ENCODE measurements at places on chromosomes 6 and 20.

DNA sequence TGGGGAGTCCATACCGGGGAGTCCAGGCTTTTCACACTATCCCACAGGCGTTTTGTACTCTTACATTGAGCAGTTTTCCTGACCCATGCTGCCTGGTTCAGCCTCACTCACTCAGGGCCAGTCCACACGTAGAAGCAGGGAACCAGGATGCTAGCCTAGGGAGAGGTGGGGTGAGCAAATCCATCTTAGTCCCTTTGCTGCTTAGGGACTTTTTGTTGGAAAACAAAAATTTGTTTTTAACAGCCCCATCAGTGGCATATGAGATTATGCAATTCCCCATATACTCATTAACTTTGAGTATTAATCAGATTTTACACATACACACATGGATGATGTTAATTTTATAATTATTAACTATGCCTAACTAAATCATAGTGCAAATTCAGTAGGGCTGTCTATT is 84.2 kb downstream of the EZR start:
- DNase-seq, result no peak

DNA sequence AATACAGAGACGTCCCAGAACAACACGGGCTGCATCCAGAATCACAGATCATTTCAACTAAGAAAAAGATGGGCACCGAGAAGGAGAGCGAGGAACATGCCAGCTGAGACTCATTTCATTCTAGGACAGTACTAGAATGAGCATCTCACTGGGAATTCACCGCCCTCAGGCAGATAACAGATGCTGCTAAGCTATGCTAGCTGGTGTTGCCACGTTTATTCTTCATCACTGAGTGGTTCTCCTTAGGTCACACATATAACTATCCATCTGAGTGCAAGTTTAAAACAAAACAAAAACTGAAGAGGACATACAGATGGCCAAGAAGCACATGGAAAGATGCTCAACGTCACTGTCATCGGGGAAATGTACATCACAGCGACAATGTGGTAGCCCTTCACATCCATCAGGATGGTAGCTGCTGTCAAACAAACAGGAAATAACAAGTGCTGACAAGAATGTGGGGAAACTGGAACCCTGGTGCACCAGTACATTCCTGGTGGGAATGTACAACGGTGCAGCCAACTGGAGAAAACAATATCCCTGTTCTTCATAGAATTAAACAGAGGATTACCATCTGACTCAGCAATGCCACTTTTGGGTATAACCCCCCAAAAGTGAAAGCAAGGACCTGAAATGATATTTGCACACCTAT is 97.6 kb downstream of the SLC22A23 start:
- DNase-seq, result peak; percentile 68

GRCh38 chr6:78554341-78554740 is 313.0 kb upstream of the IRAK1BP1 start:
- no peak for DNase-seq

GRCh38 chr6:52407467-52407866 is 12.7 kb upstream of the EFHC1 start:
- DNase-seq, result peak; percentile 32

- DNase-seq, result no peak
These were observed 137.6 kb downstream of the CLIC5 start for GRCh38 chr6:45877970-45878590.

- no peak for DNase-seq
These were observed 51.0 kb upstream of the ASIP start for GRCh38 chr20:34190262-34190661.

GRCh38 chr20:3739054-3739925 is 6.8 kb downstream of the HSPA12B start:
- no peak for DNase-seq

DNA sequence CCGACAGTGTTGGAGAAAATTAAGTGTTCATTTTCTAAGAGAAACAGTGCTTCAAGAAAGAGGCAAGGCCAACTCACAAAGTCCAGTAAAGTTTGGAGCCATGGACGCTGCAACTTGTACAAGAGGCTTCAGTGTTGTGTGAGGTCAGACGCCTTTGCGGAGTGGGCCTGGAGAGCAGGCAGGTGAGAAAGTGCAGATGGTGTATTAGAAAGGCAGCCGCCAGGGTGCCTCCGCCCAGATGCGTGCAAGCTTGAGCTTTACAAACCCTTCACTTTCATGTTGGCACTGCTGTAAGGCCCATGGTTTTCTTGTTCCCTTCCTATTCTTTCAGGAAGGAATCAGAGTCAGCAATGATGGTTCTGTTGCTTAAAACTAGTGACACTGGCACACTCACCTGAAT is 25.4 kb upstream of the EXOC2 start:
- DNase-seq, result no peak

DNA sequence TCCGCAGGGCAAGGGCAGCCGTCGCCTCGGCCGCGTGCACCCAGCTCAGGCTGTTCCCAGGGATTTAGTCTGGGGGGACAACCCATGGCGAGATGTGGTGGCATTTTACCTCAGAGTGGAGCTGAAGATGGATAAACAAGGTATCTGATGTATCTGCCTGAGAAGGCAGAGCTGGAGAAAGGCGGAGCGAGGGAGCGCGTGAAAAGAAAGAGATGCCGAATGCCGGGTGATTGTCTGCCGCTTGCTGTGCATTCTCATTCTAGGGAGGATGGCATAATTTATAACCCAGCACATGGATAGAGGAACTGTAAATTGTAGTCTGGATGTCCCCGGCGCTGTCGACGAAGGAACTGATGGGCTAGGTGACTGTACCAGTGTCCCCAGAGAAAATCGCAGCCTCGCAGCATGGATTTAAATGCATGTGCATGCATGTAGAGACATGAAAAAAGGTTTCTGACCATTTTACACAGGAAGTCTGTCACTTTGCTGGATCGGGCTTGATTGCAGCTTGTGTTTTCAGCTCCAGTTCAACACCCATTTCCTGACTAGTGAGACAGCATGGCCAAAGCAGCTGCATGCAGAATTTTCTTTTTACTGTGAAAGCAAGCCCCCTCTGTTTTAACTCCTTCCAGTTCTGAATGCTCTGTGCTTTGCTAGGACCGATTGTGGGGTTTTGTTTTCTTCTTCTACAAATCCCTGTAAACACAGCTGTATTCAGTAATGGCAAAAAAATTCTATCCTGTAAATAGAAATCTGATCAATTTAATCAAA is 149.7 kb downstream of the PRL start:
- peak; percentile 61 for DNase-seq

DNA sequence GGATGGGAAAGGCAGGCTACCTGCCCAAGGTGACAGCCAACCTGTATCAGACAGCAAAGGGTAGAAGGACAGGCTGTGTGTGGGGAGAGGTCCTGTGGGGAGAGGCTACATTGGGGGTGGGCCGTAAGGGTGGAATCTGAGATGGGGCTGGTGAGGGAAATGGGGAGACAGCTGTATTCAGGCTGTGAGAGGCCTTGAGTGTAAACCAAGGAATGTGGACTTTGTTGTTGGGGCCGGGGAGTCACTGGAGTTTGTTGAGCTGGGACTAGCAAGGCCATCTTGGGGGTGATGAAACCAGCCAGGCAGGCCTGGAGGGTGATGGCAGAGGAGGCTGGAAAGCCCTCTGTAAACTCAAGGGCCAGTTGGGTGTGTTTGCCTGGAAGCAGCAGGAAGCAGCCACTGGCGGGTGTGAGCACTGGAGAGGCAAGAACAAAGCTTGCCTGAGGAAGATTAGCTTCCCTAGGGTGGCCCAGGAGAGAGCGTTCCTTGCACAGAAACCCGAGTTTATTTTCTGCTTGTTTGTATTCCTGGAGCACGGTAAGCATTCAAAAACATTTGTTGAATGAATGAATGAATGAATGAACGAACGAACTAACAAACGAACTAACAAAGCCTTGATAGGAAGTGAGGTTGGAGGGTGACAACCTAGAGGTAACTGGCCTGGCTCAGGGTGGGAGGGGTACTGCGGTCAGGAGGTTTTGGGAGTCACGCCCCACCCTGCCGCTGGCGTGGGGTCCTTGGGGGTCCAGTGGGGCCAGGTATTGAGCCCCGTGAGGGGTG is 18.9 kb downstream of the TTBK1 start:
- DNase-seq, result no peak

Data from Ammon's horn (tissue), 1 donor.